CD4-positive, alpha-beta T cell treated with Interleukin-6 at 100 ng/mL for 8 hours (primary cell): ENCODE measurements at places on chromosomes 11 and 22.

DNA sequence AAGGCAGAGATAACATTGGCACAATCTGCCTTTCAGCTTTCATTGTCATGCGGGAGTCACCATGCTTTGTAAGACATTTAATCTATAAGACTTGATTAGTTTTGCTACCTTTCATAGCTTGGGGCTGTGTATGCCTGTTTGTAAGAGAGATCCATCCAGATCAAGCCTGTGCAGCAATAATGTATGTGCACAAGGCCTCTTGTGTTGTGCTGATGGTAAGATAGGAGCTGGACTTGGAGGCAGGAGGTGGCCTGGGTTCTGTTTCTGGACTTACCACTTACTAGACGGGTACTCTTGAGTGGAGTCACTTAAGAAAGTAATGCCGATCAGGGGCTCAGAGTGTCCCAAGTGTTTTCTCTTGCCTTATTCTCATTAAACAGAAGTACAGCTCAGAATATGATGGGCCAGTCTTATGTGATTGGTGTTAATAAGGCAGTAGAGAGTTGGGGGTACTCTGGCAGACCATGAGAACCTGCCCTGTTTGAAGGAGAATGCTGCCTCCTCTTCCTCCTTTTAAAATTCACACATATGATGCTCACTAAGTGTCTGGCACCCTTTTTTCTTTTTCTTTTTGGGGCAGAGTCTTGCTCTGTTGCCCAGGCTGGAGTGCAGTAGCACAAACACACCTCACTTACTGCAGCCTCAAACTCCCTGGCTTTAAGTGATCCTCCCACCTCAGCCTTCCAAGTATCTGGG lies 30.9 kb downstream of the PTPRJ start:
- DNase-seq: no peak

GRCh38 chr11:4491878-4492606 lies 9.6 kb downstream of the OR52K1 start:
- DNase-seq: no peak

- no peak for DNase-seq
These were observed 1.5 kb upstream of the TCF20 start for GRCh38 chr22:42271906-42272305.

DNA sequence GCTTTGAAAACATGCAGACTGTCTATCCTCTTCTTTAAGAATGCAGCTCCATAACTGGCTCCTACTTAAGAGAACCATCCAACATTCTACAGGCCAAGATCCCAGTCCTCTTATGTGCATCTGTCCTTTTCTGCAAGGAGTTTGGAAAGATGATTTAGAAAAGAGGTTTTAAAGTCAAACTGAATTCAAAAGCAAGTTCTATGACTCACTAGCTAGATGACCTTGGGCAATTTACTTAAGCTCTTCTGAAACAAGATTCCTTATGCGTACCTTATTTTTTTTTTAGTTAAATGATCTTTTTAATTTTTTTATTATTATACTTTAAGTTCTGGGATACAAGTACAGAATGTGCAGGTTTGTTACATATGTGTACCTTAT lies 29.2 kb downstream of the GUCY1A2 start:
- DNase-seq: no peak

DNA sequence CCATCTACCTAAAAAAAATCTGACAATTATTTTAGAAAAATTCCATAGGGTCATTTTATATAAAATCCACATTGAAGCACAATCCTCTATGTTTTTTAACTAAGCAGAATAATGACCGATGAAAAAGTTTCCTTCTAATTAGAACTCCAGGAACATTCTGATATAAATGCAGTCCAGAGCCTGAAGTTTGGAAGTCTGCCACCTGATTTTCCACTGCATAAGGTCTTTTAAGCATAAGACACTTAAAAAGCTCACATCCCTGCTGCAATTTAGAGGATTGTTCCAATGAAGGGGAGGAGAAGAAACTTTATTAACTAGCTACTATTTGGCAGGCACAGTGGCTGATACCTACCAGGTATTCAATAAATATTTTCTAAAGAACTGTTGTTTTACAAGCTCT lies 570.3 kb upstream of the ANO5 start:
- no peak for DNase-seq

DNA sequence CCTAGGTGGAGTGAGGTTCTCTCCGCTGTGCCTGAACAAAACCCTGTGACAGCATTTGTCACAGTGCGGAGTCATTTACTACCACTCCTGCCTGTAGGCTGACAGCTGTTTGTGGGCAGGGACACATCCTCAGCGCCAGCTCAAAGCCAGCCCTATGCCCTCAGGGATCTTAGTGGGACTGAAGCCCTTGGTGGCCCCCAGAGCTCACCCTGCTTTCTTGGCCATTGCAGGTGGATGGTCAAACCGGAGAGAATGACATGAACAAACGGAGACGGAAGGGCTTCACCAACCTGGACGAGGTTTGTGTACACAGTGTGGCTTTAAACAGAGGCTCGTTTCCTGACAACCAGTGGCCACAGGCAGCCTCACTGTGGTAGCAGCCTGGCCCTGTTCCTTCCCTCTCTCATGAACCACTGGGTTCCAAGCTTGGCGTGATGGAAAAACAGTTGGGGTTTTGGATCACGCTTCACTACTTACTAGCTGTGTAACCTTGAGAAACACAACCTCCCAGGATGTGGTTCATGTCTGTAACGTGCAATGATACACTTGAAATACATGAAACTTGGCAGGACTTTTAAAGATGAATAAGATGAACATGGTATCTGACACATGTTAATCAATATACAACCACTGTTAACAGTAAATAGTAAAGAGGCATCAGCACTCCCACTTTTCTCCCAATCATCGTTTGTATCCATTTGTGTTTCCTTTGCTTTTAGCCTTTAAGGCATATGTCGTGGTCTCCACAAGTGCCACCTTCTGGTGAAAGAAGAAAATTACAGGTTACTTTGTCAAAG lies 125.8 kb downstream of the MICAL2 start:
- peak; percentile 51 for DNase-seq

DNA sequence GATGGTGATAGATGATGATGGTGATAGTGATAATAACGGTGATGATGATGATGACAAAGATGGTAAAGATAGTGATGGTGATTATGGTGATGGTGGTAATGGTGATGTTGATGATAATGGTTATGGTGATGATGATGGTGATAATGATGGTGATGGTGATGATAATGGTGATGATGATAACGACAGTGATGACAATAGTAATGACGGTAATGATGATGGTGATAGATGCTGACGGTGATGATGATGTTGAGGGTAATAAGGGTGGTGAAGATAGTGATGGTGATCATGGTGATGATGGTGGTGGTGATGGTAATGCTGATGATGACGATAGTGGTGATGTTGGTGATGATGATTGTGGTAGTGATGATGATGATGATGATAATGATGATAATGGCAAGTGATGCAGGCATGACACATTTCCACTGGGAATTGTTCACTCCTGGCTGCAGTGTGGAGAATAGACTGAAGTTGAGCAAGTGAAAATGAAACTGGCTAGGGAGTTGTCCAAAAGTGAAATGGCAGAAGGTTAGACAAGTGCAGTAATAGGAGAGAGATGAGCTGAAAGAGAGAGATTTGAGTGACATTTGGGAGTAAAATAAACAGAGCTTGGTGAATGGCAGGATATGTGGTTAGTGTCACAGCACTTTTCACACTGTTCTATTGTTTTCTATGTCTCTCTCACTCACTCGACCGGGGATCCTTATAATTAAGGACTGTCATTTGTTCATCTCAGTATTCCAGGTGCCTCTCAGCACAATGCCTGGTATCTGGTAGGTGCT lies 992.5 kb downstream of the OPCML start:
- DNase-seq: no peak

DNA sequence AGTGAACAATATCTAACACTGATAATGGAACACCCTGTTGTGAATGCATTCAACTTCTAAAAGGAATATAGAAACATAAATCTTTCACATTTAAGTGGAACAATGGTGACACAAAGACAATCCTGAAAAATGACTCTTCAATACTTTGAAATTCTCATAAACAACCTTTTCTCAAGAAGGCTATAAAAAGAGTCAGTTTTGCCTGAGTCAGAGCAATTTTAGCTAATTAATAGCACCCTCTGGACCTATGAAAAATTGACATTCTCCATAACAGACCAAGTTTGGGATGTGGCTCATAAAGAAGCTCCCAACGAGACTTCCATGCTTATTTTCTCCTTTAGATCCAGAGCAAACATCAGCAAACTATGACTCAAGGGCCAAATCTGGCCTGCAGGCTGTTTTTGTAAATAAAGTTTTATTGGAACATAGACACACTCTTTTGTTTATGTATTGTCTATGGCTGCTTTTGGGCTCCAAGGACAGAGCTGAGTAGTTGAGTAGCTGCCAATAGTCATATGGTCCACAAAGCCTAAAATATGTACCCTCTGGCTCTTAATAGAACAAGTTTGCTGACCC lies 108.0 kb downstream of the MAML2 start:
- no peak for DNase-seq

DNA sequence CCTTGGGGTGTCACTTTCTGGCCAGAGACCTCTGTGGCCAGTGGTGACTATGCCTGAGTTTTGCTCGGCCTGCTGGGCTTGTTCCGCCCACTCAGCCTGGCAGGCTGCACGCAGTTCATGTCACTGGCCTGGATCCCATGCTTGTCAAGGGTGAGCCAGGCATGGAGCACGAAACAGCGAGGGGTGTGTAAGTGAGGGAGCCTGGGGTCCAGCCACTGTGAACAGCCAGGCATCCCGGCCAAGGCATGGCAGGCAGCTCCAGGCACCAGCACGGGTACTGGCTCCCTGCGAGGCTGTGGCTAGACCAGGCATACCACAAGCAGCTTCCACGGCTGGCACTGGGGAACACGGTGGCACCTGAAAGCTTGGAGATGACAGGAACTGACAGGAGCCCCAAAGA lies 214.3 kb downstream of the LRRC4C start:
- no peak for DNase-seq

DNA sequence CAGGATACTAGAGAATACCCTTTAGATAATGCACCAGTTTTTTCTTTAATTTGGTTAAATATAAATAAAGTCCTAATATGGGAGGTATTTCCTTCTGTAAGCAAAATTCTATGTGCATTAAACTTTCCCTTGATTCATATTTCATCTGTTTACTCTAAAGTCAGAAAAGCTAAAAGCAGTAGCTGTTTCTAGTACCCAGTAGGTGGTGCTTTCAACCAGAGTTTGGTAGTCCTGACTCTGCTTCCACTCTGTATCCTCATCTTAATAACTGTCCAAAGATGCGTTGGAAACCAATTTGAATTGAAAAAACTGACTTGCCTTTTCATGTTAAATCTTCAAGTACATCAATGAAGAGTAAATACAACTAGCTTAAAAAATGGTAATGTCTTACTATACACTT lies 1065.2 kb downstream of the JRKL start:
- no peak for DNase-seq

DNA sequence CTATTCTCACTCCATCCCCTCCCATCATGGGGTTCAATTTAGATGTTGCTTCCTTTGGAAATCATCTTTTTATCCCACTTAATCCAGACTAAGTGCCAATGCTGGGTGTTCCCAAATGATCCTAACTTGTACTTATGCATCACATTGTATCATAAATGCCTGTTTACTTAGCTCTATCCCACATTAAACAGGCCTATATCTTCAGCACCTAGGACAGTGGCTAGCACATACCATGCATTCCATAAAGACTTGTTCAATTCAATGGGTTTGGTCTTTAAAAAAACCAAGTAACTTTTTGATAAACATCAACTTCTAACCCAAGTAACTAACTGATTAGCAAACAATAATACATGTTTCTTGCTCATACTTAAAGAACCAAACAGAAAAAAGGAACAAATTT lies 40.6 kb downstream of the RSF1 start:
- DNase-seq: no peak

- no peak for DNase-seq
These were observed 337.0 kb upstream of the MTNR1B start for GRCh38 chr11:92632495-92632894.

GRCh38 chr11:123251657-123252344 lies 56.8 kb upstream of the CLMP start:
- no peak for DNase-seq

- no peak for DNase-seq
These were observed 17.0 kb downstream of the YDJC start for GRCh38 chr22:21612858-21613257.

DNA sequence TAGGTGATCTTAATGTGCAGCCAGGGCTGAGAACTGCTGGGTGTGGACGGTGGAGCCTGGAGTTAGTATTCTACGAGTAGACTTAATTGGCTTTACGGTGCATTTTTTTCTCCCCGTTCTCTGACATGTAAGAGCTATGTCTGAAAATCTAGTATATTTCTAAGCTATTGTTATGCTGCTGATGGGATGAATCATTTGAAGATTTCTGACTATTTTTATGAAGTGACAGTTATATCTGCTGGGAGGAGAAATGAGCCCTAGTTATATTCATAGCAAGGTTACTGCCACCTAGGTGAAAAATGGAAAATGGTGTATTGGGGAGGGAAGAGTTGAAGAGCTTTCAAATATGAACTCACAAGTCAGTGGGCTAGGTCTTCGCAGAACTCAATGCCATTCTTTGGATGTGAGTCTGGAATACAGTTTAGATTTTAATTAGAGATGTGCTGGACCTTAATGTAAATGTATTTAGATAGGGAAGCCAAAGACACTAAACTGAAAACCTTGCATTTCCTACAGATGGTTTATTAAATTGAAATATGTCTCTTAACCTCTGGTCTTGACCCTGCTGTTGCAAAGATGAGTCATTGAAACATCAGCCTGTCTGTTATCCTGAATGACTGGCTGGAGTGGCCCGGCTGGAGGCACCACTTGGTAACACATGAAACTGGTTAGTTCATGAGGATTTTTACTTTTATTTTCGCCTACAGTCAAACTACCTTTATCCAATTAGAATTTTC lies 293.7 kb downstream of the DDX10 start:
- no peak for DNase-seq

GRCh38 chr11:74932169-74932568 lies 16.7 kb downstream of the XRRA1 start:
- DNase-seq: no peak

- no peak for DNase-seq
These were observed 64.6 kb downstream of the EXT2 start for GRCh38 chr11:44159848-44160721.

DNA sequence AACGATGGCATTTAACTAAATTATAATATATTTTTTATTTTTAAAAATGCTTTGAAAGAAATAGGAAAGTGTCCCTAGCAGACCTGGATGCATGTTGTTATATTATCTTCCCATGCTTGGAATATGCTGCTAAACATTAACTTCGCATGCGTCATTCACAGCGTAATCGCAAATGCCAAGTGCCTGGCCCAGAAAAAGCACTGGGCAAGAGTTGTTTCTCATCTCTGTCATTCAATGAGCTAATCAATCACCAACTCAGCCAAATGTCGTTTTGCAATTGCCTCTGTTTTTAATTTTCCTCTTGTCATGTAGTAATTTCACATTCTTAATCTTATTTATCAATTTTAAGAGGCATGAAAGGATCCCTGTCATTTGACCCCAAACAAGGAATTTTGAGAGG lies 1421.9 kb downstream of the BRD1 start:
- no peak for DNase-seq
